ENCODE measurements at places on chromosomes 2 and 18.

- no peak for DNase-seq
Observed at GRCh38 chr2:153645599-153645998, 167.0 kb upstream of the RPRM start.

GRCh38 chr2:108182489-108182888, 57.3 kb upstream of the SULT1C3 start:
- DNase-seq, result no peak

DNA sequence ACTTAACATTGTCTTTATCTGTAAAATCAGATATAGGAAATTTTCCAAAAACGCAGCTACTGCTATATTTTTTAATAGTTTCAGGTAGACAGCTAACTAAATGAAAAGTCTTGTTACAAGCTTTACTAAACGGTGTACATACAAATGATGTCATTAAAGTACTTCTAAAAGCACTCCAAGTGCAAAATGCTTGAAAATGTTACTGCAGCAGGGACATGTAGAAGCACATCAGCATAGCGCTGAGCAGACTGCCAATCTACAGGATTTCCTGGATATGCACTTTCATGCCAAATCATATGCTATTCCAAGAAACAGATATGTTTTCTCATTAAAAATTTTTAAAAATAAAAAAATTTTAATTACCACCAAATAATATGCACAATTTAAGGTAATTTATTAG, 61.7 kb downstream of the SMAD2 start:
- DNase-seq, result no peak

GRCh38 chr2:64793701-64794100, 140.0 kb upstream of the SERTAD2 start:
- DNase-seq, result no peak

- no peak for DNase-seq
Observed at GRCh38 chr18:48834413-48835031, 116.2 kb downstream of the SMAD7 start.

DNA sequence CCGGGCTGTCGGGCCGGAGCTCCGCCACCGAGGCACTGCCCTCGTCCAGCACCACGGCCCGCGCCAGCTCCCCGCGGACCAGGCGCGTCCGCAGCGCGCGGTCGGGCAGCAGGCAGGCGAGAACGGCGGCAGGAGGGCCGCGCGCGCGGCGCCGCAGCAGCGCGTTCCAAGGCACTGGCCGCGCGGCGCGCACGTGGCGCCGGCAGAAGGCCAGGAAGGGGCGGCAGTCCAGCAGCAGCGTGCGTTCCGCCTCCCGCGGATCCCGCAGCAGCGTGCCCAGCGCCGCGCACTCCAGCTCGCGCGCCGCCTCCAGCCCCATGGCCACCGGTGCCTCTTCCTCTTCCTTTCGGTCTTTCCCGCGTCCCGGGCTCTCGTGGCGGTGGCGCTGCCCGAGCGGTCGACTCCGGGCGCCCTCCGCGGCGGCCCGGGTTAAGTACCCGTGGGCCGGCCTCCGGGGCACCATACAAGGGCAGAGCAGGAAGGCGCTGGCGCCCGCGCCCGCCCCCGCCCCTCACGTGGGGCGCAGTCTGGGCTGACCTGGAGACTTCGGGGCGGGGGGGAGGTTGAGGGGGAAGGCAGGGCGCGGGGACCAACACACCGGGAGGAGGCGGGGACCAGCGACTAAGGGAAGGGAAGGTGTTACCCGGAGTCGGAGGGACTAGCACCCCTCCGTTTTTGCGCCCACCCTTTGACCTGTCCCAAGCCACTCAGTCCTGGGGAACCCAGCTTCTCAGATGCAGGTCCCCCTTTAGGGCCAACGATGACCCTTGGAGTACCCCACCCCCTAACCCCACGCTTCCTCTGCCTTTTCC, at the start of gene DUSP2:
Gene DUSP2 (minus strand): TSS at position 405 of the 812 bp plus-strand sequence. CDS start 86 bp downstream, at position 319.
- no peak for DNase-seq

DNA sequence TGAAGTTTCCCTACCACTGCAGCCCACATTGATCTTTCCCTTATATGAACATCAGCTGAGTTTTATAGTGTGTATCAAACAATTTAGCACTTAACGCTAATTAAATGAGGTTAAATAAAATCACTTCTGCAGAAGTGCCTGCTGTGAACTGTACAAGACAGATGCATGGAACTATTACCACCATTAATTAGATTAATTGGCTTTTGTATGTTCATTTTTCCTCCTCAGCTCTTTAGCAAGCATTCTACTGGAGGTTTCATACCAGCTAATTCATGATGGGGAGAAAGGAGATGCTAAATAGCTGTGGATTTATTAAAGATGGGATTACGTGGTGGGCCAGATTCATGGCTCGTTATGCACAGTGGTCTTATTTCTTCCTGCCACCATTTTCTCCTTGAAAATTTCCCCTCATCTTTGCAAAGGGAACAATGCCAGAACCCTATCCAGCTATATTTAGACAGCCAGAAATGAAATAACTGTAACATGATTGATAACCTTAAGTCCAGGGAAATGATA, 96.7 kb downstream of the CNTNAP5 start:
- DNase-seq, result no peak

- DNase-seq, result no peak
Observed at GRCh38 chr2:230863031-230863430, 1.7 kb upstream of the ITM2C start.

- DNase-seq, result no peak
Observed at GRCh38 chr2:160110674-160111239, 48.3 kb upstream of the PLA2R1 start.

DNA sequence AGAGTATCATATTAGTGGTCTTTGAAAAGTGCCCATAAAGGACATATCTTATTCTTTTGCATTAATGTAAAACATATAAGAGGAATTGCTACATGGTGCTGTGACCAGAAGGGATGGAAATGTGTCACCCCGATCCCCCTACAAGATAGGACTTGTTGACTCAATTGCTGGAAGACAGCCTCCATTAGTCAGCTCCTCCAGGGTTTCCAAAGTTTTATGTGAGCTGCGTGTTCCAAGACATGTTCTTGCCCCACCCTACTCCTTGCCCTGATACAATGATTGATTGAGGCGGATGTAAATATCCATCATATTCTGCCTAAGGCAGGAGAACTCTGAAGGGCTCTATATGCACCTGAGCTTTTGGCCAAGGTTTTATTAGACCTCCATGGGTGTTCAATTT, 541.0 kb upstream of the ZEB2 start:
- no peak for DNase-seq

- no peak for DNase-seq
Observed at GRCh38 chr2:230722207-230722885, 9.7 kb downstream of the CAB39 start.

DNA sequence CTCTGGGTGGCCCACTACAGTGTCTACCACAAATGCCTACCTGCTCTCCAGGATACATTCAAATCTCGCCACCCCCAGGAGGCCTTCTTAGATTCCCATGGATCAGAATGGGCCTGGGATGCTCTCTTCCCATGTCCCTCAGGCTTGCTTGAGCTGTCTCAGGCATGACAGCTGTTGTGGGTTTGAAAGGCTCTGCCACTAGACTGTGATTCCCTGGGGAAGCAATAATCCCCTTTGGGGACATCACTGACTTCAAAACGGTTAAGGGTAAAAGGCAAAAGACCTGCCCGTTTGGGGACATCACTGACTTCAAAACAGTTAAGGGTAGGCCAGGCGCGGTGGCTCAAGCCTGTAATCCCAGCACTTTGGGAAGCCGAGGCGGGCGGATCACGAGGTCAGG, 35.8 kb upstream of the ZNF516 start:
- DNase-seq, result no peak

DNA sequence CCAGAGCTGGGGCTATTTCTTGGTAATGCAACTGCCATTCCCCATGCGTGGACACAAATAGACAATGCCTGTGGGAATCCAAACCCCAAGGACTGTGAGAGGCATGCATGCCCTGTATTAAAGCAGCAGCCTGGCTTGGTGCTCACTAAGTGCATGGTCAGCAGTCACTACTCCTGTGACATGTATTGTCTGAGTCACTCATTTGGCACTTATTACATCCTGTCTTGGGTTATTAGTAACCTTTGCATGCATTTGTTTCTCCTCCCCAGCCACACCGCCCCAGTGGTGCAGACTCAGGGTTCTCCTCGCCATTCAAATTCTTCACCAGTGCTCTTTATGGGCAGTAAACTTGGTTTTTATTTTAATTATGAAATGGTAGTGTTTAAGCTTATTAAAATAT, 30.2 kb downstream of the PRKCE start:
- no peak for DNase-seq

GRCh38 chr18:76259711-76260110, 235.3 kb downstream of the ZNF516 start:
- DNase-seq, result no peak

DNA sequence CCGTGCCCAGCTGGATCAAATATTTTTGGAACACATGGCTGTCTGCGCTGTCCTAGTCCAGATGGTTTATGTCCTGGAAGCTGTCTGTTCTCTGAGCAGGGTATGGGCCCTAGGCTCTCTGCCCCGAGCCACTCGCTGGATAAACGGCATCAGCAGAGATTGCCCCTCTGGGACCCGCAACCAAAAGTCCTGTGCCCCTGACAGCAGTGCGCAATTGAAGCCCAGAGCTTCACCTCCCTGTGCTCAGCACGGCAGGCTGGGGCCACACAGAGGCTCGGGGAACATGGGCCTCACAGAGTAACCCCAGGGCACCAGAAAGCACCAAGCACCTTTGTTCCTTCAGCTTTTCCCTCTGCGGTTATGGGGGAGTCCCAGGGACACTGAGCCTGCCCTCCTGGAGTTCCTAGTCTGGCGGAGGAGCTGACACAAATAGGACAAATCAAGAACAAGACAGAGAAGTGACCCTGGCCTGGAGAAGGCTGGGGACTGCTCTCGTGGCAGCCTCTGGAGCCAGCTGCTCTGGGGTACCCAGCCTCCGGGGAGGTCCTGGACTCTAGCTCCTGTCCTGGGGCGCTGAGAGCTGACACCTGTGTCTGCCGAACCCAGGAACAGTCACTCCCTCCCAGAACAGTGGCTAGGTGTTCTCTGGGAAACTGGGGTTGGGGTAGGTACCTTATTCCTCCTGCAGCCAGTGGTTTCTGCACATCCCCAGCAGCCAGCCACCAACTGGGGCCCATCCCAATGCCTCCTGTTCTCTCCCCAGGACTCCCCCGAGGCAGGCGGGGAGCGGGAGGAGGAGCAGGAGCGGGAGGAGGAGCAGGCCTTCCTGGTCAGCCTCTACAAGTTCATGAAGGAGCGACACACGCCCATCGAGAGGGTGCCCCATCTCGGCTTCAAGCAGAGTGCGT, 12.3 kb downstream of the ARID5A start:
- DNase-seq, result no peak

DNA sequence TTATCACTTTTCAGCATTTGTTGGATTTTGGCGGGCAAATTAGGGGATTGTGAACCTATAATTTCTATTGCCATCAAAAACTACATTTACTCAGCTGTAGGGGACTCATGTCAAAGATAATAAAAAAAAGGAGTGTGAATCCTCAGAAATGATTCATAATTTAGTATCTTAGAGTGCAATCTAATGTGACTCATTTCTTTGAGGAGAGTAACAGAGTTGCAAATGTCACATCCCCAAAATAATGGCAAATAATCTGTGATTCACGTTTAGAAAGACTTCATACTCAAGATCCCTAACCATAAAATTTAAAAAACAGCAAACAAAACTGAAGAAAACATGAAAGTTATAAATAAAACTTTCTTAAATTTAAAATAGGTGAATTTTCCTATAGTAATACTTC, 373.0 kb downstream of the CDH2 start:
- DNase-seq, result no peak

GRCh38 chr2:189580241-189580651, 340 bp downstream of the SLC40A1 start:
- DNase-seq, result no peak

DNA sequence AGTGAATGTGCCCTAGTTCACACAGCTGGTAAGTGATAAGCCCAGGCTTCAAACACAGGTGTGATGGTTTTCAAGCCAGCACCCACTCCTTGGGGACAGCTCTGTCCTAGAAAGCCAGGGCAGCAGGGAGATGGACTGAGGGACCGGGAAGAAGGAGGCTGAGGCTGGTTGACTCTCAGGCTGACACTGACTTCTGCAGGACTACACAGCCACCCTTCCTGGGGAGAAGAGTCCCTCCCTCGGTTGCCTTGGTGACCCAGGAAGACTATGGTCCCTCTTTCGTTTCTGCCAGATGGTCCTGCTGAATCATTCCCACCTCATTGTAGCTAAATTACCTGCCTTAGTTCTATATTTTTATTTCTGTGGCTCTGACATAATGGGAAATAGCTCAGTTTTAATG, 11.3 kb upstream of the FSHR start:
- no peak for DNase-seq
